ENCODE measurements at places on chromosomes 7 and 10. TPM values are rescaled to one million over a fixed set of nuclear protein-coding genes. Genes with fewer than 3 reads are reported as not detected.

Gene TRPV5
- not detected for total RNA-seq

Gene CLRN3
- 0.11 TPM for total RNA-seq

Gene NME8
- not detected for total RNA-seq

DNA sequence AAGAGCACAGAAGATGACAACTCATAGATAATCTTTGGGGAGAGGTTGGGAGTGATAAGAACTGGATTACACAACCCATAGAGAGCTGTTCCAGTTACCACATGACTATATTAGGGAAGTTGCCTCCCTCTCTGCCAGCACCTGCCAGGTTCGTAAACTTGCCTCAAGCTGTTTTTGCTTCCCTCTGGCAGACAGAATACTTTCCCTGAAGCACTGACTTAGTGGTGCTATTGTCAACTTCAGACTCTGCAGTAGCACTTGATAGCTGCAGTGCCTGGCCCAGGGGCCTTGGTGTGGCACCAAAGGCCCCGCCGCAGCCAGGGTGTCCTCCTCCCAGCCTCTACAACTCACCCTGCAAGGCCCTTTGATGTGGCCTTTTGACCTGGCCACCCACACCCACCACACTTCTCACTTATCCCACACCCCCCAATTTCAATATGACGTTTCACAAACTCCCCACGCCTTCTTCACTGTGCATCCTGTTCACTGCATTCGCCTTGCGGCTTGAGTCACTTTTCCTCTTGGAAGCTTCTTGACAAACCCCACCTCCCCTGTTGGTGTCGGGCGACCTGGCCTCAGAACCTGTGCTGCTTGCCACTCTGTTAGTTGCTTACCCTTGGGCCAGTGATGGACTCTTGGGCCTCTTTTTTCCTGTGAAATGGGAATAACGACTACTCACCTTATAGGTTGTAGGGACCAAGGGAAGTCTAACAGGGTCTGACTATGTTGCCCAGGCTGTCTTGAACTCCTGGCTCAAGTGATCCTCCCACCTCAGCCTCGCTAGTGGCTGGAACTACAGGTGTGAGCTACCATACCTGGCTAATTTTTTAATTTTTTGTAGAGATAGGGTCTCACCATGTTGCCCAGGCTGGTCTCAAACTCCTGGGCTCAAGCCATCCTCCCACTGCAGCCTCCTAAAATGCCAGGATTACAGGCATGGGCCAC, 50.2 kb upstream of the PODXL start:
- no peak for DNase-seq

DNA sequence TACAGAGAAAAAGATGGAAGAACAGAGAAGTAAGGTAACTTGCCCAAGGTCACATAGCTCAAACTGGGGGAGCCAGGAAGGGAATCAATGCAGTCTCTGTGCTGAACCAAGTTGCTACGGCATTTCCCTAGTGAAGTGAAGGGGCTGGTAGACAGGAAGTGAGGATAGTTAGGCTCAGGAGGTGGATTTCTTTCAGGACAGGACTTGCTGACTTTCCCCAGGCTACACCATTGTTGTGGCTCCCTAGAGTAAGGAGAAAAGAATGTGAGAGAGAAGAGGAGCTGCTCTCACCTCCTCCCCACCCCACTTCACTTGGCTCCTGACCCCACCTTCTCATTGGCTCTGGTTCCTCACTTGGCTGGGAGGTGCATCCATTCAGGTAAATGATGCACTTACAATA, 316.9 kb downstream of the INHBA start:
- no peak for DNase-seq

DNA sequence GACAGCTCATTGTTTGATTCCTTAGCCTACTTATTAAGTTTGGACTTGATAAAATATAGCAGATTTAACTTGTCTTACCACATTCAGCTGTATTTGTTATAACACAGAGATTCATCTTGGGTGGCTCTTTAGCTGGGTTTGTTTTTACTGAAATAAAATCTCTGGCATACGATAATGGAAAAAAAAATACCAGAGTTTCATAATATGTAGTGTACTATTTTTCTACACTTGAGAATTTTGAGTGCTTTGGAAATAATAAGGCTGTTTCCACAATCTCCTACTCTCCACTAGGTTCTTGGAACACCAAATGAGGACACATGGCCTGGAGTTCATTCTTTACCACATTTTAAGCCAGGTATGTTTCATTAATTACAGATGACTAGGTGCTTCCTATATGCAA, 218.6 kb upstream of the FZD1 start:
- no peak for DNase-seq

- DNase-seq: no peak
Observed at GRCh38 chr10:1595242-1595600, 142.1 kb downstream of the ADARB2 start.

- DNase-seq: no peak
Observed at GRCh38 chr7:77415476-77415822, 700 bp downstream of the GSAP start.

- no peak for DNase-seq
Observed at GRCh38 chr10:45580371-45581215, 92.0 kb downstream of the ZFAND4 start.

DNA sequence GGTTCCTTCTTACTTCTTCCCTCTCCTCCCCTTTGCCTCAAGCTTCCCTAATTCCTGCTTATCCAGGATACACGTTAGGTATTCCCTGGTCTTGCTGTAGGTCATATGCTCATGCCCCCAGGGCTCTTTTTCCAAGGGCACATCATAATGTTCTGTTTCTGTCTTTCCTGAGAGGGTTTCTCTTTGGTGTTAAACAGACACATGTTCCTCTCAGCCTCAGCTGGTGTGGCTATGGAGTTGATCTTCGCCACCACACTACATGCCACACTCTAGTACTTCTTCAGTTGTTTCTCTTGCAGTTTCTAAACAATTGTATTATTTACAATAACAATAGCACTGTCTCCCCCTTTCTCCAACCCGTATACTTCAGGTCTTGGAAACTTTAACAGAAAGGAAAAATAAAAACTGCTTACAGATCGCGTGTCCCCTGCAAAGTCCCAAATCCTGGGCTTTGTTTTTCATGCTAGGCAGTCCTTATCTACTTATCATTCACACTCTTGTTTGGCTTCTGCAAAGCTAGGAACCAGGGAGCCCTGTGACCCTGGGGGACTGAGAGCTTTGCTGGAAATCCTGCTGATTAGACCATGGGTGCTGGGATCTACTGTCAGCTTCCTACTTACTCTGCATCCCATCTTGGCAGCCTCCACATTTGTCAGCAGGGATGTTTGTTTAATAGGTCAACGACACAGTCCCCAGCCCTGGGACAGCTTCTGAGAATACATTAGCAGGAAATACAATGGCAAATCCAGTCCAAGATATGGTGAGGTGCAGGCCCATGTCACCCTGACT, 193.9 kb upstream of the BMPER start:
- DNase-seq: no peak

All from pulmonary artery endothelial cell (primary cell).